ENCODE measurements at places on chromosomes 3 and 15.

- no peak for DNase-seq
Measured at GRCh38 chr15:99590913-99591646, 25.3 kb downstream of the MEF2A start.

DNA sequence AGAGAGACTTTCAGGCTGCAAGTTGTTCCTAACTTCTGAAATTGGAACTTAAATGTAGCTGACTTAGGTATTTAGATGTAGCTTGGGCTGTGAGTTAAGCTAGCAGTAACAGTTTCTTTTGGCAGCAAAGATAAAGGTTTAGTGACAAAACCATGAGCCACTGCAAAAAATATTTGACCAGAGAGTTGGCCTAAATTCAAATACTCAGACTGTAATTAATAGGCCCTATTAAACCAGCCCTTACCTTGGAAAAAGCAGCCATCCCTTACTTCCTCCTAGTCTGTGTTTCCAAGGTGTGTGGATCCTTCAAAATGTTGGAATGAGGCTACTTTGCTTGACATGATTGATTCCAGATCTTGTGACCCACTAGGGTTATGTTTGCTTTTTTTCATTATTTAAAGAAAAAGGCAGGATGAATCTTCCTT, 8.2 kb downstream of the TPM1 start:
- no peak for DNase-seq

DNA sequence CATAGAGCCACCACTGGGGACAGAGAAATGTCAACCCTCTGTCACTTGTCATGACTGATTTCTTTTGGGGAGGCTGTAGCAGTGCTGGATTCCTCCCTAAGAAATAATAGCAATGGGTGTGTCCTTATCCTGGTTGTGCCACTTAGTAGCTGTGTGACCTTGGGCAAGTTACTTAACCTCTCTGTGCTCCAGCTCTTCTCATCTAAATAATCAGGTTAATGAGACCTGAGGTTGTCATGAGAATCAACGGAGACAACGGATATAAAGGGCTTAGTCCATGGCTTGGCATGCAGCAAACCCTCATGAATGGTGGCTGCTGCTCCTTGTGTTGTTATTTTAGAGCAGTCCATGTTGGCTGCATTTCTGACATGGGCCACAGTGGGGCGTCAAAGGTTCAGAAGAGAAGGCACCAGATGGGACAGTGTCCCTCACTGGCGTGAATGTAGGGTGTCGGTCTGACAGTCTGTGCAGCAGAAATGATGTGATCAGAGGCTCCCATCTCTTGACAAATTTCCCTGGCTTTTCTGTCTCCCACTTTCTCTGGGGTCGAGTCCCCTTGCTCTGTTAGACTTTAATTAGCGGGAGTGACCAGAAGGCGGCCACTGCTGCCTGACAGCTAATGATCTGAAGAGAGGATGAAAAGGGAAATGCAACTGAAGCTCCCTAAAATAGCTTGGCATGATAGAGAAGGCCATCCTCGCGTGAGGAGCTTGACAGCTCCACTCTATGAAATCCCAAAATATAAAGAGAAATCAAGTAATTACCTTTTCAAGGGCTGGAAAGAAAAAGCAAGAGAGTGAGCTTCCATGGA, 209.4 kb downstream of the CADPS start:
- peak; percentile 32 for DNase-seq

DNA sequence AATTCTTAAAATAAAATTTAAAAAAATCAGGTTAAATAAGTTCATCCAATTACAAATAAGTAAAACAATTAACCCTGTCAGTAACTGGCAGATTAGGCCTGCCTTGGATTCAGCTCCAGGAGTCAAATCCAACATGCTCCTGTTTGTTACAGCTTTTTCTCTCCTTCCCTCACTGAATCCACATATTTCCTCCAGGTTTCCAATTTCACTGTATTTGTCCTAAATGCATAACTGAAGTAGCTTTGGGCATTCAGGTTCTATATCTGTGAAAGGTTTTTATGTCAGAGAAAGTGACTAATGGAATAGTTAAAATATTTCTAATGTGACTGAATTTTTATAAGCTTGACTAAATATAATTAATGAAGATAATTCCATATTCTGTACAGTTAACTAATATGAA, 79.7 kb downstream of the IFT80 start:
- no peak for DNase-seq

DNA sequence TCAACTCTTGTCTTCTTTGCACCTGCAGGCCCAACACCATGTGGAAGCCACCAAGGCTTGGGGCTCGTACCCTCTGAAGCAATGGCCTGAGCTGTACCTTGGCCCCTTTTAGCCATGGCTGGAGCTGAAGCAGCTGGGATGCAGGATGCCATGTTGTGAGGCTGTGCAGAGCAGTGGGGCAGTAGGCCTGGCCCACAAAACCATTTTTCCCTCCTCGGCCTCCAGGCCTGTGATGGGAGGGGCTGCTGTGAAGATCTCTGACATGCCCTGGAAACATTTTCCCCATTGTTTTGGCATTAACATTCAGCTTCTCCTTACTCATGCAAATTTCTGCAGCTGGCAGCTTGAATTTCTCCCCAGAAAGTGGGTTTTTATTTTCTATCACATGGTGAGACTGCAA, 58.5 kb downstream of the DPH6 start:
- DNase-seq = no peak

- no peak for DNase-seq
Measured at GRCh38 chr3:192929146-192929545, 11.5 kb upstream of the MB21D2 start.

DNA sequence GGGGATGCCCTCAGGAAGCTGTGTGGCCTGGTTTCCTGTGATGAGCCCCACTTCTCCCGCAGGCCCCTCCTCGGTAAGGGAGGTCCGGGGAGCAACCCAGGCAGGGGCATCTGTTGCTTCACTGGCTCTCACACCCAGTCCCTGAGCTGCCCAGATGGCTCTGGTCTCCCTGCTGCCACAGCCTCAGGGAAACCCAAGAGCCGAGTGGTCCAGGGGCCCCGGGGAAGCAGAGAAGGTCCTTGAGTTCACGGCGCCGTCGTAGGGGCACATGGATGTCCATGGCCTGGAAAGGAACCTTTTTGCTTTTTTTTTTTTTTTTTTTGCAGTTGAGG, 13.3 kb upstream of the LRRC15 start:
- no peak for DNase-seq

DNA sequence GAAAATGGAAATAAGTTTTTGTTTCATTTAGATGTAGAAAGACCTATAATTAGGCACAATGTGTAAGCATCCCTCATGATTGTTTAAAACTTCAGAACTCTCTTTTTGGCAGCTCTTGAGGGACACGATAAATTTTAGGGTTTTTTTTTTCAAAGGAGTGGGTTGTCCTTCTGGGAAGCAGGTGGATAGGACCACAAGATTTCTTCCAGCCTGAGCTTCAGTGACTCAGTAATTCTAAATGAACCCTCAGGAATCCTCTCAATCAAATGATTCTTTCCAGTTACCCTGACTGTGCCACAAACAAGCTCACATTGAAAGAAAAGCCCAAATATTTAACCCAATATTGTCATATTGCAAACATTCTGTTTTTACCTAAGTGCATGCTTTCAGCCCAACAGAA, 45.1 kb downstream of the COL8A1 start:
- DNase-seq = no peak

DNA sequence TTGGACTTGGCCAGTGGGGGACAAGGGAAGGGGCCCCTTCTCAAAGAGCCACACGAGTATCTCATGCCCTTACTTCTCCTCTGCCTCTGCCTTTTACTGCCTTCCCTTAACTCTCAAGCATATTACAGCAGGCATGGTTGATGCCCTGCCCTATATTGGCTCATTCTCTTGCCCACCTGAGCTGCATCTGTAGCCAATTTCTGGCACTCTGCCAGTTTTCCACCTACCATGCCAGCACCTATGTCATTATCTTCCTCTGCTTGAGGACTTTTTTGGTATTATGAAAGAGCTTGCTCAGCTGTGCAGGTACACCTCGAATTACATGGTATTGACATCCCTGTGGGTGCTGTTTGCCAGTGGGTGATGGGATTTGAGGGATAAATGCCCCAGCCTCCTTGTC, 181.8 kb downstream of the OXSM start:
- no peak for DNase-seq

DNA sequence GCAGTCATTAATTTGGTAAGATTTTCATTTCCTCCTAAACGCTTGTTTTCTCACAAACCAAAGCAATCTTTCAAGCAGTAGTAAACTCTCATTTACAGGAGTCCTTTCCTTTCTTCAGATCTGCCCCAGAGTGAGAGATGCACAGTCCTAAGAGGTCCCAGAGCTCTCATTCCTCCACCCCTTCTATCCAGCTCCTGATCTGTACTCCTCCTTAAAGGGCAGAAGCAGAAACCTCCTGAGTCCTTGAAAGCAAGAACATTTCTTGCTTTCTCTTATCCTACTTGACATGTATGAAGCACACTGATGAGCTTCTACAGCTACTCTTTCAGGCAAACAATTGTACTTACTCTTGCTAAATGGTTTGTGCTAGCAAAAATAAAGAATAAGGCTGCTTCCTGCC, 11.7 kb downstream of the EXD1 start:
- no peak for DNase-seq

- no peak for DNase-seq
Measured at GRCh38 chr15:25136119-25136518, 181.3 kb downstream of the SNRPN start.

GRCh38 chr15:36814708-36815107, 235.3 kb downstream of the CDIN1 start:
- peak; percentile 7 for DNase-seq

- no peak for DNase-seq
Measured at GRCh38 chr3:18135060-18135814, 289.9 kb downstream of the SATB1 start.

- DNase-seq = no peak
Measured at GRCh38 chr15:36527235-36528162, 51.9 kb upstream of the CDIN1 start.

DNA sequence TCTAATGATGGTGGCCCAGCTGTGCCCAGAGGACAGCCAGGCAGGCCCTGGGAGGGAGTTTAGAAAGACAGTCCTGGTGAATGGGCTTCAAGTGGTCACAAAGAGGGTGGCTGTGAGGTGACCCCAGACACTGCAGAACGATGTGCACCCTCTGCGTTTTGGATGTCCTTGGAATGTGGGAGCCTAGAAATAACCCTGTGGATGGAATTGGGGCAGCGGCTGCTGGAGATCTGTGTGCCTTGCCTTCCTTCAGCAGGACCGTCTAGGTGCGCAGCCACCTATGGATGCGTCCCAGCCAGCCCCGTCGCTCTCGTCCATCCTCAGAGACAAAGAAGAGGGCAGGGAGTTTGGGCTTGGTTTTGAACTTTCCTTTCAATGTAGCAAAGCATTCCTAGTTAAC, 46.5 kb downstream of the KLHL25 start:
- DNase-seq = no peak

DNA sequence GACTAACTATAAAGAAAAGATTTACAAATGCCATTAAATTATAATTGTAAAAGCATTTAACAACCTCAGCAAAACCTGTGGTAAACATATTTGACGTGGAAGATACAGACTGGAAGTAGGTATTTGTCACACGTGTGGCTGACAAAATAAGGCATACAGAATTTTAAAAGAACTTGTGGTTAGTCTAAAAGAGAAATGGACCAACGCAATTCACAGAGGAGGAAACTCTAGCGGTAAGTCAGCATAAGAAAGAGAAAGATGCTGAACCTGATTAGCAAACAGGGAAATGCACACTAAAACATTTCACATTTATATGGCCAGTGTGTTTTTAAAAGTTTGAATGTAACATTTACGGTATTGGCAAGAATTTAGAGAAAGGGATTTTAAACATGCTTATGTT, 35.3 kb downstream of the KCNH8 start:
- DNase-seq = no peak

DNA sequence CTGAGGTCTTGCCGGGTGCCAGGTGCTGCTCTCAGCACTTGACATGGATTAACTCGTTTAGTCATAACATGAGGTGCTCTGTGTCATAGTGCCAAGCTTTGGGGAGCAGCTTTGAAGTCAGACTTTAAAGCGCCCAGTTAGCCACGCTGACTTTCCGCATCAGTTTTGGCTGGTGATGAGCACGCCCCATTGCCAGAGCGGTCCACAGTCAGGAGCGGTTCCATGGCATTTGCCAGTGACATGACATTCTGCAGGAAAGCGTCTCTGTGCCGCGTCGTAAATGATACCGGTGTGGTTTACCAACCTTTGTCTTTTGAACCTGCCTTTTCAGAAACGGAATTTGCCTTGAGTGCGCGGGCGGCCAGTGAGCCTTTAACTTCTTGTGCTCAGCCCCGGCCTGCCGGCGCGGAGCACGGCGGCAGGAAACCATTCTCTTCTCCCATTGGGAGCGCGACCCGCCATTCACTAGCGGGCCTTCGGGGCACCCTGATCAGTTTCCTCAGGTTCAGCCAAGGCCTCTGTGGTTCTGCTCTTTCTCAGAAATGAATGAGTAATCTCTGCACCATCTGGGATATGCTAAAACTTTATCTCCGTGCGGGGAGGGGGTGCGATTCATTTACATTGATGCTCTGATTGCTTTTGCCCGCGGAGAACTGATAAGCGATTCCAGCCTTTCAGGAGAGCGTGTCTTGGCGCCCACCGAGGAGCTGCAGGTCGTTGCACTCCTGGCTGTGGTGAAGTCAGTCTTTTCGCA, 1.7 kb upstream of the SLC2A2 start:
- no peak for DNase-seq

- DNase-seq = no peak
Measured at GRCh38 chr15:66654361-66654738, 47.7 kb upstream of the SMAD6 start.

- DNase-seq = peak; percentile 77
Measured at GRCh38 chr15:100987143-100987542, 68.0 kb downstream of the LRRK1 start.

- DNase-seq = no peak
Measured at GRCh38 chr3:130569461-130570365, 52.7 kb downstream of the COL6A6 start.

- DNase-seq = no peak
Measured at GRCh38 chr3:44894485-44894884, 20.1 kb downstream of the TGM4 start.

GRCh38 chr3:139772539-139773500, 95.0 kb upstream of the NMNAT3 start:
- no peak for DNase-seq

DNA sequence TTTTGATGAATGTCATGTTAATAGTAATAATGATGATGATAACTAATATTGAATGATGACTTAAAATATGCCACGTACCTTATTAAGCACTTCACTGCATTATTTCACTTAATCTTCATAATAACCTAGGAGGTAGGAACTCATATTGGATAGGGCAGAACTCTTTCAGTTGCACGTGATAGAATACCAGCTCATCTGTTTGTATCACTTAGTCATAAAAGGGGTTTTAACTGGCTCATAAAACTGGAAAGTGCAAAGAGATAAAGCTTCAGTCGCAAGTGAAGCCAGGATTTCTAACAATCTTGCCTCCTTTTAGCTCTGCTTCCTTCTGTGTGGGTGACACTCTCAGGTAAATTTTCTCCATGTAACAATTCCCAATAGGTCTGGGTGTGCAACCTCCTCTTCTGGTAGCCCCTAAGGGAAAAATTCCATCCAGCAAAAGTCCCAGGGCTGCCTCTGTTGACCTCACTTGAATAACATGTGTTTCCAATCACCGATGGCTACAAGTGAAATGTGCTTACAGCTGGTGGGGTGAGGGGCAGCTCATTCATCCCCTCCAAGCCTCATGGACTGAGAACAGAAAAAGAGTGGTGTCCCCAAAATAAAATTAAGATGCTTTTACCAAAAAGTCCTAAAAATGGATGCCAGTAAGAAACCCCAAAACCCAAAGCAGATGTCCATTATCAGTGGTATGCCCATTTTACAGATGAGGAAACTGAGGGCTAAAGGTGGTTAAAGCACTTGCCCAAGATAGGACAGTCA, 9.3 kb downstream of the GXYLT2 start:
- no peak for DNase-seq

GRCh38 chr15:96043591-96044171, 286.8 kb upstream of the NR2F2 start:
- DNase-seq = peak; percentile 56
